Right atrium auricular region (tissue), 2 donors: ENCODE measurements at places on chromosomes 5 and 9. TPM values are rescaled to one million over a fixed set of nuclear protein-coding genes. Genes with fewer than 3 reads are reported as not detected.

- no peak overlapping the region for H3K4me3 ChIP-seq
- no peak overlapping the region for H3K27ac ChIP-seq
- no peaks in the 10 kb centered on the region for H3K27me3 ChIP-seq
- DNase-seq = no peak
These were observed 21.3 kb downstream of the NIPAL4 start for GRCh38 chr5:157481265-157481664.

DNA sequence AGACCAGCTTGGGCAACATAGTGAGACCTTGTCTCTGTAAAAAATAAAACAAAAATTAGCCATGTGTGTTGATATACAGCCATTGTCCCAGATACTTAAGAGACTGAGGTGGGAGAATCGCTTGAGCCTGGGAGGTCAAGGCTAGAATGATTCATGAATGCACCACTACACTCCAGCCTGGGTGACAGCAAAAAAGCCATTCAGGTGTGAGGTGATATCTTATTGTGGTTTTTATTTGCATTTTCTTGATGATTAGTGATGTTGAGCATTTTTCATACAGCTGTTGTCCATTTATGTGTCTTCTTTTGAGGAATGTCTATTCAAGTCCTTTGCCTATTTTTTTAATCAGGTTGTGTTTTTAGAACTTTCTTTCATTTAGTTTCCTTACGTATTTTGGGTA, 23.2 kb downstream of the MTAP start:
- peaks cover 39% of the 10 kb centered on the region for H3K36me3 ChIP-seq
- no peaks in the 10 kb centered on the region for H3K27me3 ChIP-seq
- H3K4me3 ChIP-seq = no peak overlapping the region
- H3K4me1 ChIP-seq = no peaks in the 10 kb centered on the region

DNA sequence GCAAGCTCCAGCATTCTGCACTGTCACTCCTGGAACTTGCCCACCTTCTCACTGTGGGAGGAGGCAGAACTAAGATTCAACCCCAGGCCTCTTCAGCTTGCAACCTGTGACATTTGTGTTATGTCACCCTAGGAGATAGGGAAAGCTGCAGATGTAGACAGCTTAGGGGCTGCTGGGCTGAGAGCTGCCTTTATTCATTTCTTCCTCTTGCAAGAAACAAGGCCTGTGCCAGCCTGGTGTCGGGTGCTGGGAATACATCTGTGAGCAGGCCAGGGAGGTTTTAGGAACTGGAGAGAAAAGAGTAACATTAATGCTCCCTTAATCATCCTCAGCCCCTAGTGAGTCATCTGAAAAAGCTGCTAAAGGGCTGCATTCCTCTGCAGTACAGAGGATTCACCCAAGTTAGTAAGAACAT, 101.8 kb downstream of the FGF18 start:
- H3K4me1 ChIP-seq = peaks cover 32% of the 10 kb centered on the region
- H3K27me3 ChIP-seq = no peaks in the 10 kb centered on the region
- no peaks in the 10 kb centered on the region for H3K36me3 ChIP-seq
- peak; percentile 73 for DNase-seq

DNA sequence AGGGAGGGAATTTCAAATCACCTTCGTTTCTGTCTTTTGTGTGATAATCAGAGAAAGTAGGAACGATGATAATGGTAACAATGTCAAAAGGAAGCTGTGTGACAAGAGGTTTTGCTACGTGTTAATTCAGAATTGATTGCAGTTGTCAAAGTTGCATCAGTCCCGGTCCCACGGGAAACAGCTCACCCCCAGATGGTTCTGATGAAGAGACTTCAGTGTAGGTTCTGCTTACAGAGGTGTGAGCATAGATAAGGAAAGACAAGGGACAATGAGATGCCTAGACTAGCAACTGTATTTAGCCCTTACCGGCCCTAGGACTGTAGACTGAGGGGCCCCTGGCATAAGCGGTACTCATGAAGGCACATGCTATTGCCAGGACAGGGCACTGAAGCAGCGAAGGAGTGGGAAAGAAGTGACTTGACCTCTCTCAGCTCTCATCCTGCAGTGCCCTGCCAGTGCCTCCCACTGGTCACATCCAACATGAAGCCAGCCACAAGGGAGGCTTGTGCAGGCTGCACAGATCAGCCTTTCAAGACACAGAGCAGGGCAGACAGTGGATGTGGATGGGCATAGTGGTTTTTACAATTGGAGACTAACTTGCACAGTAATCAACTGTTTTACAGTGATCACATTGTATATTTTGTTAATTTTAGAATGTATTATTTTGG, 21.1 kb downstream of the PDE8B start:
- no peak overlapping the region for H3K27ac ChIP-seq
- no peaks in the 10 kb centered on the region for H3K4me1 ChIP-seq
- no peaks in the 10 kb centered on the region for H3K27me3 ChIP-seq
- H3K36me3 ChIP-seq = no peaks in the 10 kb centered on the region

- peak overlapping the region; percentile 84 for H3K27ac ChIP-seq
- no peak for DNase-seq
- peaks cover 57% of the 10 kb centered on the region for H3K4me1 ChIP-seq
- H3K4me3 ChIP-seq = no peak overlapping the region
These were observed 4.1 kb downstream of the AKNA start for GRCh38 chr9:114383521-114384231.

GRCh38 chr5:108588323-108588722, 159.4 kb upstream of the FER start:
- H3K4me3 ChIP-seq = no peak overlapping the region
- no peak for DNase-seq
- no peaks in the 10 kb centered on the region for H3K4me1 ChIP-seq
- H3K27ac ChIP-seq = no peak overlapping the region
- H3K36me3 ChIP-seq = no peaks in the 10 kb centered on the region

- H3K27me3 ChIP-seq = no peaks in the 10 kb centered on the region
- no peak overlapping the region for H3K27ac ChIP-seq
- no peaks in the 10 kb centered on the region for H3K36me3 ChIP-seq
- no peaks in the 10 kb centered on the region for H3K4me1 ChIP-seq
- H3K4me3 ChIP-seq = no peak overlapping the region
- no peak for DNase-seq
These were observed 297.9 kb upstream of the BRINP1 start for GRCh38 chr9:119667163-119667562.

DNA sequence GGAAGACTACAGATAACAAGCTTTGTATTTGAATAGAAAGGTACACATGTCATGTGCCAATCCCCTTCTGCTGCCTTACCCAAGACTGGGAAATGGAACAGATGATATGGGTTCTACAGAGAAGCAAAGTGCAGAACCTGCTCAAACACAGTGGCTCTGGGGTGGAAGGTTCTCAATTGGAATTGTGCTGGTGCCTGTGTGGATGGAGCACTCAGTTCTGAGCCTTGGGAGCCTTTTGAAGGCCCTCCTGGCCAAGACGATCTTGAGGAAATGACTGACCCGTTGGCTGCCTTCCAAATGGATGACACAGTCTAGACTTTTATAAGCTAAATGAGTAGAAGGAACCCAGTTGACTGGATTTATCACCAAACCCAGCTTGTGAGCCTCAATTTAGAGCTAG, 4.2 kb upstream of the PRSS3 start:
- no peak overlapping the region for H3K27ac ChIP-seq
- no peak for DNase-seq
- no peak overlapping the region for H3K4me3 ChIP-seq
- no peaks in the 10 kb centered on the region for H3K27me3 ChIP-seq

- no peaks in the 10 kb centered on the region for H3K27me3 ChIP-seq
- no peaks in the 10 kb centered on the region for H3K36me3 ChIP-seq
- no peak overlapping the region for H3K27ac ChIP-seq
- no peak for DNase-seq
- no peak overlapping the region for H3K4me3 ChIP-seq
These were observed 107.2 kb upstream of the SLIT3 start for GRCh38 chr5:169408171-169408570.

- no peak for DNase-seq
- H3K4me3 ChIP-seq = no peak overlapping the region
- H3K27ac ChIP-seq = no peak overlapping the region
These were observed 360.3 kb downstream of the LRRC70 start for GRCh38 chr5:62938927-62939326.

DNA sequence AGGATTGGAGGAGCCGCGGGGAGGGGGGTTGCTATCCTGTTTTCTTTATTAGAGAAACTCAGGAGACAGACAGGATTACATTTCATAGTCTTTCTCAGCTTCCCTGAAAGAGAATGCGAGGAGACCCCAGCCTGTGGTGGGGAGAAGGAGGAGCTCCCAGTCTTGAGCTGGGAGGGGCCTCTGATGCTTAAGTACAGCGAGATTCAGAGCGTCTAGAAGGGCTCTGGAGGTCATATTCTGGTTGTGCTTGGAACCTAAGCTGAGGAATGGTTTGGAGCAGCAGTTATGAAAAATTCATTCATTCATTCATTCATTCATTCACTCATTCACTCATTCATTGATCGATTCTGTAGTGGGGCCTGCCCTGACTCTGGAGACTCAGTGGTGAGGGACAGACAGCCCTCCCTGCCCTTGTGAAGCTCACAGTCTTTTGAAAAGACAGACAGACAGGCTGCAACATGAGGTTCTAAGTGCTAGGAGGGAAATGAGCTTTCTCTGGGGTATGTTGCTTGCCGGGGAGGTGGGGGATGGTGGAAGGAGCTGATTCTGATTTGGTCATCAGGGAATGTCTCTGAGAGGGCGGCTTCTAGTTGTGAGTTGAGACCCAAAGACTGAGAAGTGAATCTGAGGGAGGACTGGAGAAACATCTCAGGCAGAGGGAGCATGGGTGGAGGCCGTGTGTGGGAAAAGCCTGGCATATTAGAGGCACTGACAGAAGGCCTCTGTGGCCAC, 2.5 kb upstream of the SPRY4 start:
- H3K27ac ChIP-seq = peak overlapping the region; percentile 85
- peak; percentile 69 for DNase-seq
- no peaks in the 10 kb centered on the region for H3K27me3 ChIP-seq

GRCh38 chr5:4833104-4833738, 306.9 kb upstream of the ADAMTS16 start:
- no peaks in the 10 kb centered on the region for H3K27me3 ChIP-seq
- no peak for DNase-seq

DNA sequence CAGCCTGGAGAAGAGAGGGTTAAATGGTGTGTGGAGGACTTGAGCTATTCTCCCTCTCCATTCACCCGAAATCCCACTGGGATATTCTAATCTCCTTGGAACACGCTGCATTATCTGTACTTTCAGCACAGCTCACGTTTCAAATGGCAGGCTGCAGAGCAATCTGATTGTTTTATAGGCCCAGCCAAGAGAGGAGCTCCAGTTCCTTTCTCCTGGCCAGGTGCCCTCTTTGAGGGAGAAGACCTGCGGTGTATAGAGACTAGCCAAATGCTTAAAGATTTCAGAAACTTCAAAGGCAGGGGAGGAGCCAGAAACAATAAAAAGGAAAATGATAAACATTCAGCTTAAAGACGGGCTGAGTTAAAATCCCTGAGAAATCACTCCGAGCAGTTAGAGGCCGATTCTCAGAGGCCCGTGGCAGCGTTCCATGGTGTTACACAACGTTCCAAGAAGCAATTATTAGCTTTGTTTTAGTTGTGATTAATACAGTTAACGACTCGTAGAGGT, 564.0 kb upstream of the KLF4 start:
- H3K27me3 ChIP-seq = no peaks in the 10 kb centered on the region
- H3K4me3 ChIP-seq = no peak overlapping the region
- H3K4me1 ChIP-seq = no peaks in the 10 kb centered on the region
- no peaks in the 10 kb centered on the region for H3K36me3 ChIP-seq
- H3K27ac ChIP-seq = peak overlapping the region; percentile 22

The KIF24 gene
- total RNA-seq = 0.43 TPM

The BHMT2 gene
- total RNA-seq = 17.1 TPM

The BARHL1 gene
- total RNA-seq = not detected
